Muscle of leg (tissue), 16 donors: ENCODE measurements at places on chromosomes 6 and 20. TPM values are rescaled to one million over a fixed set of nuclear protein-coding genes. Genes with fewer than 3 reads are reported as not detected.

SGK1 gene
- total RNA-seq, result 24.2 TPM

BMP2 gene
- 1.9 TPM for total RNA-seq

MYL9 gene
- 162 TPM for total RNA-seq

KCNG1 gene
- 0.44 TPM for total RNA-seq

FAM217A gene
- not detected for total RNA-seq

CD40 gene
- 6.0 TPM for total RNA-seq

NKX2-4 gene
- total RNA-seq, result not detected

GRCh38 chr6:52381249-52381648, 19.3 kb downstream of the PAQR8 start:
- H3K36me3 ChIP-seq, result no peaks in the 10 kb centered on the region
- H3K27me3 ChIP-seq, result no peaks in the 10 kb centered on the region
- no peak for DNase-seq
- no peak overlapping the region for H3K4me3 ChIP-seq

DNA sequence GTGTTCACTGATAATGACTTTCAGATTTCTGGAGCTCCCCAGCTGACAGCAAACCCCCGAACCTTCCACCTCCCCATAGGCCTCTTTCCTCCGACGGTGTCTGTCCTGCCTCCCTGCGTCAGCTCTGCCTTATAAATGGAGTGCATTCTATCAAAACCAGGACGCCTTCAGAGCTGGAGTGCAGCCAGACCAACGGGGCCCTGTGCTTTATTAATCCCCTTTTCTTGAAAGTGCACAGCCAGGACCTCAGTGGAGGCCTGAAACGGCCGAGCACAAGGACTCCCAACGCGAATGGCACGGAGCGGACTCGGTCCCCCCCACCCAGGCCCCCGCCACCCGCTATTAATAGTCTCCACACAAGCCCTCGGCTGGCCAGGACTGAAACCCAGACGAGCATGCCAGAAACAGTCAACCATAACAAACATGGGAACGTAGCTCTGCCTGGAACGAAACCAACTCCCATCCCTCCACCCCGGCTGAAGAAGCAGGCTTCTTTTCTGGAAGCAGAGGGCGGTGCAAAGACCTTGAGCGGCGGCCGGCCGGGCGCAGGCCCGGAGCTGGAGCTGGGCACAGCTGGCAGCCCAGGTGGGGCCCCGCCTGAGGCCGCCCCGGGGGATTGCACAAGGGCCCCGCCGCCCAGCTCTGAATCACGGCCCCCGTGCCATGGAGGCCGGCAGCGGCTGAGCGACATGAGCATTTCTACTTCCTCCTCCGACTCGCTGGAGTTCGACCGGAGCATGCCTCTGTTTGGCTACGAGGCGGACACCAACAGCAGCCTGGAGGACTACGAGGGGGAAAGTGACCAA, 42.3 kb upstream of the NAA20 start:
- no peaks in the 10 kb centered on the region for H3K27me3 ChIP-seq
- H3K36me3 ChIP-seq, result peaks cover 25% of the 10 kb centered on the region
- H3K4me3 ChIP-seq, result peak overlapping the region; percentile 31
- peak; percentile 97 for DNase-seq

GRCh38 chr20:44817143-44817910, 7.0 kb upstream of the RIMS4 start:
- DNase-seq, result no peak
- no peak overlapping the region for H3K4me3 ChIP-seq

DNA sequence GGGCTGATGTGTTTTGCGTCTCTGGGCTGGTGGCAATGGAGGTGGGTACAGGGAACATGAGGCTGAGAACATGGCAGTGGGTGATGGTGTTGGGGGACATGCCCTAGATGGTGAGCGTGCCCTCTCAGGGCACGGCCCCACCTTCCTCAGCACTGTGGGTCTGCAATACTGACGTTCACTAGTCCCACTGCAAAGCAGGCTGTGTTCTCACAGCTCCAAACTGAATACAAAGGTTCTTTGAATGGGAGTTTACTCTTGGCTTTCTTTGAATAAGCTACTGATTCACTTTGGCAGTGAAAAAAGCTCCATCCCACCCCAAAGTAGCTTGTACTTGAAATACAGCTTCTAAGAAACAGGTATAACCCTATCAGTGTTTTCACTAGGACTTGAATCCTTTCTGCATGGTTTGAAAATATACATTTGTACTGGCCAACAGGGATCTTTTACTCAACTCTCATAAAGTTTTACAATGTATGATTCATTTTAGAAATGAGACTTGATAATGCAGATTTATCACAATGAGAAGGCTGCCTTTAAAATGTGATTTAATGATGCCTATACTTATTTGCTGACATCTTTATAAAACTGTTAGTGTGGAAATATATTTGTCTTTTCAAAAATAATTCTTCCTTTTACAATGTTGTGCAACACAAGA, 400.7 kb downstream of the ZFAND3 start:
- no peak overlapping the region for H3K4me3 ChIP-seq
- no peaks in the 10 kb centered on the region for H3K27me3 ChIP-seq
- no peak overlapping the region for H3K27ac ChIP-seq
- DNase-seq, result no peak
- H3K36me3 ChIP-seq, result no peaks in the 10 kb centered on the region

GRCh38 chr6:124462750-124463149, 499.5 kb upstream of the RNF217 start:
- H3K4me3 ChIP-seq, result no peak overlapping the region
- H3K27me3 ChIP-seq, result no peaks in the 10 kb centered on the region
- DNase-seq, result no peak
- no peaks in the 10 kb centered on the region for H3K4me1 ChIP-seq

GRCh38 chr6:33904050-33904746, 100.4 kb upstream of the MLN start:
- peaks cover 2% of the 10 kb centered on the region for H3K4me1 ChIP-seq
- no peaks in the 10 kb centered on the region for H3K36me3 ChIP-seq
- H3K27me3 ChIP-seq, result peaks cover 7% of the 10 kb centered on the region
- H3K4me3 ChIP-seq, result no peak overlapping the region
- DNase-seq, result peak; percentile 16

DNA sequence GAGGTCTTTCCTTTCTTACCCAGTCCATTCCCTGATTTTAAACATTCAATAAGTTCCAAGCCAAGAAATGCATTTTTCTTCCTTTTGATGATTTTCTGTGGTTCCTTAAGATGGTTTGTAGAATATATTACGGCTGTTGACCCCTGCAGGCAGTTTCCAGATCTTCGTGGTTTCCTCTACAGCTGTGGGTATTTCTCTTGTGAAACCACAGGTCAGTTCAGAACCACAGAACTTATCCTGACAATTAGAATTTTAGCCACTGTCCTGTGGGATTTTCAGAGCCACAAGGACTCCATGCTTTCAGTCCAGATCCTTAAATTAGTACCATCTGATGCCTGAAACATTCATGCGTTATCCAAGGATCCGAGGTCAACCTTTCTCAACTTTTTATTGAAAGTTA, 29.7 kb upstream of the EXOC2 start:
- no peaks in the 10 kb centered on the region for H3K36me3 ChIP-seq
- H3K4me1 ChIP-seq, result no peaks in the 10 kb centered on the region
- H3K4me3 ChIP-seq, result no peak overlapping the region
- H3K27ac ChIP-seq, result no peak overlapping the region
- no peak for DNase-seq
- H3K27me3 ChIP-seq, result no peaks in the 10 kb centered on the region

DNA sequence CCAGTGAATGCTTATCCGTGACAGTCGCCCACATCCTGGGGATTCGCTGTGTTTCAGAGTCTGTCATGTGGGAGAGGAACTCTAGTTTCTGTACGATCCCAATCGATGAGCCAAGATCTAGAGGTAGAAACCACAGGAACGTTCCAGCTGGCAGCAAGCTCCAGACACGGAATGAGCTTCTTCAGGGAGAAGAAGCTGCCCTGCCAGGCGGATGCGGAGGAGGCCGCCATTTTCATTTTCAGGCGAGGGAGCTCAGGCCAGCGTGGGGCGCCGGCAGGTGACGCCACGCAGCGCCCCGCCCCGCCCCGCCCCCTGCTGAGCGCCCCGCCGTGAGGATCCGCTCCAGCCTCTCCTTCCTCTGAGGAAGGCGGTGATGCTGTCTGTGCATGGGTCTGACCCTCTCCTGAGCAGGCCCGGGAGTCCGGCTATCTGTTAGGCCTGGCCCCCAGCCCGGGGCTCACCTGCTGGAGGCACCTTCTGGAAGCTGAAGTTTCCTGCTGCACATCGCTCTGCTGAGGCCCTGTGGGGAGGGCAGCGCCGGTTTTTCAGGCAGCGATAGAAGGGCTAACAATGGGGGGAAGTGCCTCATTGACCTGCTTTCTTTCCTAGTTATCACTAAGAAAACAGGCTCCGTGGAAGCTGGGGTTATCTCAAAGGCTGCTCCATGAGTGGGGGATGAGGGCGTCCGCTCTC, 147.5 kb downstream of the ERMARD start:
- H3K27ac ChIP-seq, result peak overlapping the region; percentile 13
- DNase-seq, result peak; percentile 29
- no peak overlapping the region for H3K4me3 ChIP-seq
- H3K4me1 ChIP-seq, result peaks cover 2% of the 10 kb centered on the region
- H3K27me3 ChIP-seq, result no peaks in the 10 kb centered on the region

- no peaks in the 10 kb centered on the region for H3K27me3 ChIP-seq
- no peak overlapping the region for H3K4me3 ChIP-seq
- no peaks in the 10 kb centered on the region for H3K36me3 ChIP-seq
Observed at GRCh38 chr6:81561071-81561564, 191.4 kb downstream of the TENT5A start.

- H3K36me3 ChIP-seq, result no peaks in the 10 kb centered on the region
- H3K27ac ChIP-seq, result no peak overlapping the region
- H3K27me3 ChIP-seq, result no peaks in the 10 kb centered on the region
- no peak overlapping the region for H3K4me3 ChIP-seq
Observed at GRCh38 chr6:121641158-121641557, 205.7 kb downstream of the GJA1 start.

- no peak overlapping the region for H3K27ac ChIP-seq
- H3K4me3 ChIP-seq, result no peak overlapping the region
- H3K4me1 ChIP-seq, result no peaks in the 10 kb centered on the region
- no peak for DNase-seq
- no peaks in the 10 kb centered on the region for H3K27me3 ChIP-seq
Observed at GRCh38 chr6:98871057-98871456, 36.7 kb downstream of the POU3F2 start.

DNA sequence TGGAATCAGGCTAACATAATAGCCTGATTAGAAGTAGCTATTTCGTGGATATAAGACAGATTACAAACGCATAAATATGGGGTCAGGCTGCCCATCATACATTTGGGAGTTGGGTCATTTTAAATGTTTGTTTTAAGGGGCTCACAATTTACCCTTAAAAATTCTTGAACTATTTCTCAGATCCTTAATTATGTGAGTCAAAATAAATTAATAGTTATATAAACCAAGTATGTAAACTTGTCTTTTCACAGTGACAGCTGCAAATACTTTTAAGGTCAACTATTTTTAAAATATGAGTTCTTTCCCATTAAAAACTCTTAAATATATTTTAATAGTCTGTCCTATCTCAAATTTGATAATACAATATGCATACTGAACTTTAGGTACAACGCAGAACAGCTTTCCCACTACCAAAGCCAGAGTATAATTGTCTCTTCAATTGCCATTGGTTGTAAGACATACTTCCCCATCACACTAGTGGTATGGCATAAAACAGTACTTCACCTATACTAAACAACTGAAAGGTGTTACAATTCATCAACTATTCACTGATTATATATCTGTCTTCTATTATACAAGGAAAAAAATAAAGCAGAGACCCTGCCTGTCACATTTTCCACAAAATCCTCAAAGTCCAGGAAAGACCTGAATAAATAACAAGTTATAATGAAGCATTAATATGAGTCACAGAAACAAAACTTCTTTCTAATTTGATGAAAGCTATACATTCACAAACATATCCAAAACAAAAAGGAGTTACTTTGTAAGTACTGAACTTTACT, 80.8 kb upstream of the COL21A1 start:
- no peak overlapping the region for H3K27ac ChIP-seq
- no peaks in the 10 kb centered on the region for H3K4me1 ChIP-seq
- DNase-seq, result no peak
- H3K36me3 ChIP-seq, result no peaks in the 10 kb centered on the region

GRCh38 chr6:3356824-3357420, 98.2 kb downstream of the PSMG4 start:
- H3K4me3 ChIP-seq, result no peak overlapping the region
- no peaks in the 10 kb centered on the region for H3K36me3 ChIP-seq
- peak overlapping the region; percentile 87 for H3K27ac ChIP-seq
- peak; percentile 47 for DNase-seq
- H3K4me1 ChIP-seq, result peaks cover 30% of the 10 kb centered on the region
- H3K27me3 ChIP-seq, result peaks cover 2% of the 10 kb centered on the region

DNA sequence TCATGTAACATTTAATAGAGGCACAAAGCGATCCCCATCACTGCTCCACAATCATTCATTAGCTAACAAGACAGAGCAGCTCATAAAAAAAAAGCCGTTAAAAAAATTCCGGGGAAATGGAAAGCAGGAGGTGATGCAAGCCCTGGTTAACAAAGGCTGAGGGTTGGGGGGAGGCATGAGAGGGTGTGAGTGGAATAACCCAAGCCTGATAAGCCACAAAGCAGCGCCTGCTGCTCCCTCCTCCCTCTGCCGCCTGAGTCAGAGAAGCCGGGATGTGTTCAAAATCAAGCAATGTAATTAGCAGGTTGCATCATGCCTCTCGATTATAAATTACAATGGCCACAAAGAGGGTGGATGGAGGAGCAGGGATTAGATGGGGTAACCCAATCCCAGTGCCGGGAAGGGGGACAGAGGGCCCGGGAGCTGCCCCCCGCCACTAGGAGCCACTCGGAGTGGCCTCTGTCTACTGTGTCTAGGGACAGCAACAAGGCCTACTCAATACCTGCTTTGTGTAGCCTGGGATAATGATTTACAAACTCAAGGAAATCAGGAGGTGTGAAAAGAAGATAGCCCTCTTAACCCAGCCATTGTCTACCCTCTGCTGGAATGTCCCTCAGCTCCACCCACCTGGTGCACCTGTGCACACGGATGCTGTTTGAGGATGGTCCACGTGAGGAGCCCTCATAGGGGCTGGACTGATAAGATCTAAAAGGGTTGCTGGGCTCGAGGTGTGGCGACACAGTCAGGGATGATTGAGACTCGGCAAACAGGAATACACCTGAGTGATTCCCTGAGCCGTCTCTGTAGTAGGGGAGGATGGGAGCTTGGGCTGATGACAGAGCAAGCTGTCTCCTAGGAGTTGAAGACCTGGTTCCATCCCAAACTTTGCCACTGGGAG, 156.9 kb downstream of the VEGFA start:
- DNase-seq, result no peak
- H3K27ac ChIP-seq, result no peak overlapping the region
- no peaks in the 10 kb centered on the region for H3K4me1 ChIP-seq
- no peak overlapping the region for H3K4me3 ChIP-seq
